ENCODE measurements at places on chromosomes 4 and X. TPM values are rescaled to one million over a fixed set of nuclear protein-coding genes. Genes with fewer than 3 reads are reported as not detected.

The ETDA gene
- total RNA-seq, result not detected

The FAM199X gene
- total RNA-seq, result 44.8 TPM

The RAI2 gene
- 0.80 TPM for total RNA-seq

The TMSB15B gene
- total RNA-seq, result 7.4 TPM

The EDA gene
- total RNA-seq, result 2.8 TPM

The SEC24D gene
- 110 TPM for total RNA-seq

The MAGEA6 gene
- total RNA-seq, result not detected

All from thoracic aorta endothelial cell (primary cell).